Hindlimb muscle (tissue), 1 donor: ENCODE measurements at places on chromosomes 13 and 19.

GRCh38 chr13:110869805-110870706 lies 44.8 kb downstream of the ANKRD10 start:
- peak; percentile 68 for DNase-seq

DNA sequence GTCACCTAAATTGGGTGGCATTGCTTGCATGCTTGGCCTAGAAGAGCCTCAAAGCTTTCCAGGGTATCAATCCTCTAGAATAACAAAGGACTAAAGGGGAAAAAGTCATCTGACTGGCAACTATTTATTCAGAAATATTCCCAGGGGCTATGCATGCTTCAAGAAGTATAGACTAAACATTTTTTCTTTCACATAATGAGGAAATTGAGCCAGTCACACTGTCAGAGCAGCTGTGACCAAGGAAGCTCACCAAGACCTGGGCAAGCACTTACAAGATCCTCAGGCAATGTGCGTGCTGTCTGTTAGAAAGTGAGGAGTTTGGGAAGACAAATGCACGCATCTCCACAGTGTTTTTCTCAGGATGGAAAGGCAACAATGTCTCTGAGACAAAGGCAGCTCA lies 747.2 kb downstream of the DIAPH3 start:
- DNase-seq = no peak

DNA sequence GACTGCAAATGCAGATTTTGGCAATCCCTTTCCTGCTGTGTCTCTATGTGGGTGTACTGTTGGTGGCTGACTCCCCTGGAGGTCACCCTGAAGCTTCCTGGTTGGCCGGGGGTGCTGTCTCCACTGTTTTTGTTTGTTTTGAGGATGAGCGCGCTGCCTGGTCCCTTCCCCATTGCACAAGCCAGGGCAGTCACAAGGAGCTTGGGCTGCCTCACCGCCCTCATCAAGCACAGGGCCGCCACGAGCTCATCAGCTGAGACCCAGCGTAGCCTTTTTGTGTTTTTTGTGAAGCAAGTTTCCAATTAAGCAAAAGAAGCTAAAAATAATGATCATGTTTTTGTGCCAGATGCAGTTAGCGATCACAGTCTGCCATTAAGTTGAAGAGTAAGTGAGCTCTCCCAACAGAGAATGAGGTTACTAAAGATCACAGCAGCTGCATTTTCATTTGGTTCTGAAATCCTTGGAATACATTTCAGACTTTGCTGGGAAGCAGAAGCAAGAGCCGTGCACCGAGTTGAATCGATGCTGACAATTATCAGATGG lies 57.8 kb downstream of the GGACT start:
- no peak for DNase-seq

- peak; percentile 45 for DNase-seq
Observed at GRCh38 chr13:22505489-22505888, 675.3 kb upstream of the SGCG start.

DNA sequence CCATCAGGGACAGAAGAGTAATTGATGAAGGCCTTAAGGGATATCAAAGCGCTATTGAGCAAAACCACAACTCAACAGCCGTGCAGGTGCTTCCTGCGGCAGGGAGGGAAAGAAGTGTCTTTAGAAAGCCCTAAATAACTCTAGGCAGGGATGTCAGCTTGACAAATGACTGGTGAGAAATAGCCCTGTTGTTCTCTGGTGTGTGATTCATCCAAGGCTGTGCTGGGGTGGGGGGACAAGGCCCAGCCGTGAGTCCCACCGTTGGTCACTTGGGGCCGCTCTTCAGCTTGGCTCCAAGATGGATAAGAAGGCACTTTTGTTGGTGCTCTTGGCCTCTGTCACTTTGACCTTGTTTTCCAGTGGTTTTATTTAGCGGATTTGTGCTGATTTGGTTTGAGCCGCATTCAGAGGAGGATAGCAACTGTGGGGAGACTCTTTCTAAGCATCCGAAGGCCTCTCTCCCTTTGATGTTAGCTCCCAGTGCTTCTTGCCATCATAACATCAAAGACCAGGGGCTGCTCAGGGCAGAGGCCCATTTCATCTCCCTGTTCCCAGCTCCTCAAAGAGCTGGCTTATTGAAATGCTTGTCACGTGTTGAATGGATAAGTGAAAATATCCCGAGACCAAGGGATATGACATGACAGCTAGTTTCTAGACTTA lies 130.3 kb upstream of the SERP2 start:
- DNase-seq = no peak
